Eye (tissue), 1 donor: ENCODE measurements at places on chromosomes 2 and 18.

DNA sequence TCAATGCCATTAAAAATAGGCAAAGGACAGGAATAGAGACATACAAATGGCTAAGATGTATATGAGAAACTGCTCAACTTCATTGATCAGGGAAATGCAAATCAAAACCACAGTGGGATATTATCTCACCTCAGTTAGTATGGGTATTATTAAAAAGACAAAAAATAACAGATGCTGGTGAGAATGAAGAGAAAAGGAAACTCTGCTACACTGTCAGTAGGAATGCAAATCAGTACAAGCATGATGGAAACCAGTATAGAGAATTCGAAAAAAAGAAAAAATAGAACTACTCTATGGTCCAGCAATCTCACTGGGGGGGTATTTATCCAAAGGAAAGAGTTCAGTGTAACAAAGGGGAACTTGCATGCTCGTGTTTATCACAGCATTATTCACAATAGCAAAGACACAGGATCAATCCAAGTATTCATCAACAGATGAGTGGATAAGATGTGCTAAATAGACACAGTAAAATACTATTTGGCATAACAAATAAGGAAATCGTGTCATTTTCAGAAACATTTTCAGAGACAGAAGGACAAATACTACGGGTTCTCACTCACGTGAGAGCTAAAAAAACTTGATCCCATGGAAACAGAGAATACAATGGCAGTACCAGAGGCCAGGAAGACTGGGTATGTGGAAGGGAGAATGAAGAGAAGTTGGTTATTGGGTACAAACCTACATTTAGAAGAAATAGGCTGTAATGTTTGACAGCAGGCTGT lies 60.6 kb downstream of the CCDC74A start:
- no peak for DNase-seq

- DNase-seq, result peak; percentile 49
Observed at GRCh38 chr2:10912076-10912731, 470 bp downstream of the KCNF1 start.

- no peak for DNase-seq
Observed at GRCh38 chr2:128642316-128642715, 323.6 kb upstream of the HS6ST1 start.

GRCh38 chr2:143796051-143796450 lies 666.8 kb downstream of the ARHGAP15 start:
- no peak for DNase-seq

GRCh38 chr2:216583147-216583546 lies 50.1 kb upstream of the IGFBP2 start:
- no peak for DNase-seq

GRCh38 chr18:8045884-8046281 lies 478.8 kb downstream of the PTPRM start:
- DNase-seq, result no peak

DNA sequence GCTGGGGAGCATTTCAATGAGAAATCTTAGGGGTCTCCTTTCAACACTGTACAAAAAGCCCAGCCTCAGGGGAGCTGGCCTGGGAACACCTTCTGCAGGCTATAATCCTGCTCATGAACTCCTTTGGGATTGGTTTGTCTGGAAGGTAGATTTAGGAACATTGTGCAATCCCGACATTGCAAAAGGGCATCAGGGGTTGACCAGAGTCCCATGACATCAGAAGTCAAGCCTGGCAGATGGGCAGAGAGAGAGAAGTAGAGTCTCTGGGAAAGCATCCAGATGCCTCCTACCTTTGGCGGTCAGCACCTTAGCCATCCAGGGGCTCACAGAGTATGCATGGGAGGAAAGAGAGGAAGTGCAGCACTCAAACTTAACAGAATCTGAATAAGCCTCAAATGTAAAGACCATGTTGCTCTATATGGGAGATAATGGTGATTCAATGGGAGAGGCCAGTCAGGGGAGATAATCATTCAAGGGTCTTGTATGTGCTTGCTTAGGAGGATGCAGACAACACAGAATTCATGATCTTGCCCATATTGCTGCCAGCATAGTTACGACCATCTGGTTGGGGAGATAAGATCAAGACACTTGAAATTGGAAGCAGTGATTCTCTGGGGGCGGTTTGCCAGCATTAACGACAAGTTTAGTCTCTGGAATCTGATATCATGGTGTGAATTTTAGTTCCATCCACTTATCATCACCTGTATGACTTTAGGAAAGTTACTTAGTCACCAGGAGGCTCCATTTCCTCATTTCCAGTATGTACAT lies 58.3 kb upstream of the UPP2 start:
- DNase-seq, result no peak

DNA sequence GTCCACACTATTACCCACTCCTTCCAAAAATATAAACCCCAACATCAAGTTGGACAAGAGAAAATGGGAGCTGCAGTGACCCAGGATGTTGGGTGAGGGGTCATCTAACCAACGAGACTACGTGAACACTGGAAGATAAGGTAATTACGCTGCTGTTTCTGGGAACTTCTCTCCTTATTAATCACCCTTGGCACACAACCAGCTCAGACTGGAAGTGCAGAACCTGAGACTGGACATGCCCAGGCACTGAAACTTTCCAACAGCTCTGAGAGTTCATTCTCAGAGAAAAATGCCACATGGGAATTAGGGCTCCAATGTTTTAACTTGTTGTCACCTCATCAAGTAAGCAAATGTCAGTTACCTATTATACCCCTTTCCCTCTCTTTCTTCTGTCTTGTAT lies 135.3 kb downstream of the CCDC148 start:
- no peak for DNase-seq
